ENCODE measurements at places on chromosomes 16 and 17.

- no peak for DNase-seq
These were observed 434.1 kb downstream of the CDH11 start for GRCh38 chr16:64687786-64688185.

GRCh38 chr16:57764341-57765159 is 29.0 kb downstream of the KATNB1 start:
- DNase-seq, result no peak

DNA sequence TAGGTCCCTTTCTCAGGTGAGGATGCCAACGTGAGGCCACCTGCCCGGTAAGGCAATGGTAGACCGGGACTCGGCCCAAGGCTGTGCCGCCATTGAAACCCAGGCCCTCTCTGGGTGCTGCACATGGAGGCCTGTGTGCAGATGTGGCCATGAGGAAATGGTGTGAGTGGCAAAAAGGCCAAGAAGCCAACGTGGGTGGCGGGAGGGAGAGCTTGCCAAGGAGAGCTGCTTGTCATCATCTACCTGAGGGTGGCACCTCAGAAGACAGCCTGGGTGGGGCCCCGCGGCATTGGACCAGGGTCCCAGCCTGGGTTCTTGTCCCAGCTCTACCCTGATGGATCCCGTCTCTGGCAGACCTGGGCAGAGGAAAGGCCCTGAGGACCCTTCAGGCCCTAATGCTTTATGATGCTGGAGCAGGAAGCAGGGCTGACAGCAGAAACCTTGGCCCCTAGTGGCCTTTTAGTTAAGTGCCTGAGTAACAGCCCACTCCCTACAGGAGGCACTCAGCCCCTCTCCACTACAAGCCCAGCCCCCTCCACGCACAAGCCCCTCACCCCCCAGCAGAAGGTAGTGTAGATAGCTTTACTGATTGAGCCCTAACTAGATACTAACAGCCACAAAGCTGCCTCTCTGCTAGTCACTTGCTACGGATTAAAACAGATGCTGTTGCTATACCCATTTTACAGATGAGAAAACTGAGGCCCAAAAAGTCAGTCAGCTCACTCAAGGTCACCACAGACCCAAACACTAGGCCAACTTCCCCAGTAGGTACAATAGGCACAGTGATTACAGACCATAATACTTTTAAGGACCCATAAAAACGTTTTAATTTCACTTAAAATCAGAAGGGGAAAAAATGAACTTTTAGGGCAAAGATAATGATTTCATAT is 26.2 kb upstream of the KIFC3 start:
- no peak for DNase-seq

DNA sequence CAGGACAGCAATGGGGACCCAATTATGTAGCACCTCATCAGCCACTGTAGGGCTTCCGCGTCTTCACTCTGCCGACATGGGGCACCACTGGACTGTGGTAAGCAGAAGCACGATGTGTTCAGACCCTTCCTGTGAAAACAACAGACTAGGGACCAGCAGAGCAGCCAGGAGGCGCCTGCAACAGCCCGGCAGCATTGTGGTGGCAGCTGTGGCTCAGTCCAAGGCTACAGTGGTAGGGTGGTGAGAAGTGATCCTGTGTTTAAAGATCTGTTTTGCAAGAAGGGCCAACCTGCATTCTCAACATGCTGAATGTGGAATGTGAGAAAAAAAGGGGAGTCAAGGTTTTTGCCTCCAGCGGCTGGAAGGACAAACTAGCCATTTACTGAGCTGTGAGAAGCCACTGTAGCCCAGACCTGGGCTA is 80.8 kb downstream of the GAS7 start:
- no peak for DNase-seq

- peak; percentile 20 for DNase-seq
These were observed 2.1 kb downstream of the FAM171A2 start for GRCh38 chr17:44361292-44362260.

DNA sequence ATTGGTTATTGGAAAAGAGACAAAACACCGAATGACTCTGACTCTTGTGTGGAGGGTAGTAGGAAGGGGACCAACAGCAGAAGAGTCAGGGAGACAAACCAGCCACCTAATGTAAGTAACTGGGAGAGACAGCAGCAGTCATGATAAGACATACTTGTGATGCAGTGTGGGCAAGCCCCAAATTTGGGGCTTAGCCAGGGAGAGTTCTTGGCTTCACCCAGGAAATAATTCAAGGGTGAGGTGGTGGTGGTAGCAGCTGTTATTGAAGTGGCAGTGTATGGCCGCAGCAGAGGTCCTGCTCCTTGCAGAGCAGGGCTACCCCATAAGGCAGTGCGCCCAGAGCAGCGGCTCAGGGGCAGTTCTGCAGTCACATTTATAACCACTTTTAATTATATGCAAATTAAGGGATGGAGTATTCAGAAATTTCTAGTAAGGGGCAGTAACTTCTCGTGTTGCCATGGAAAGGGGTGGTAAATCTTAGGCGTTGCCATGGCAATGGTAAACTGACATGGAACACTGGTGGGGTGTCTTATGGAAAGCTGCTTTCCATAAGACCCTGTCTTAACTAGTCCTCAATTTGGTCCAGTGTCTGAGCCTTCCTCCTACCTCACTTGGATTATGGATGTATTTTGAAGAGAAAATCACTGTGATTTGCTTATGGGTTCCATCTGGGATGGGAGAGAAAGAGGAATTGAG is 317.1 kb downstream of the PHKB start:
- DNase-seq, result no peak

DNA sequence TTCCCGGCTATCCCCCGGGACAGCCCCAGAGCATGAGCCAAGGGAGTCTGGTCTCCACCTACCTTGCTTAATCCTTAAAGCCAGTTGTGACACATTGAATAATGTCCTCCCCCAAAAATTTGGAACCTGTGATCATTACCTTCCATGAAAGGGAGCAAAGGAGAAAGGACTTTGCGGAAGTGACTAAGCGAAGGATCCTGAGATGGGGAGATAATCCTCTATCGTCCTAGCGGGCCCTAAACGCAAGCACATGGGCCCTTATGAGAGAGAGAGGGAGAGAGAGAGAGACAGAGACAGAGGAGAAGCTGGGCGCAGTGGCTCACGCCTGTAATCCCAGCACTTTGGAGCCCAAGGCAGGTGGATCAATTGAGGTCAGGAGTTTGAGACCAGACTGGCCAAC is 9.5 kb downstream of the SPPL2C start:
- no peak for DNase-seq

DNA sequence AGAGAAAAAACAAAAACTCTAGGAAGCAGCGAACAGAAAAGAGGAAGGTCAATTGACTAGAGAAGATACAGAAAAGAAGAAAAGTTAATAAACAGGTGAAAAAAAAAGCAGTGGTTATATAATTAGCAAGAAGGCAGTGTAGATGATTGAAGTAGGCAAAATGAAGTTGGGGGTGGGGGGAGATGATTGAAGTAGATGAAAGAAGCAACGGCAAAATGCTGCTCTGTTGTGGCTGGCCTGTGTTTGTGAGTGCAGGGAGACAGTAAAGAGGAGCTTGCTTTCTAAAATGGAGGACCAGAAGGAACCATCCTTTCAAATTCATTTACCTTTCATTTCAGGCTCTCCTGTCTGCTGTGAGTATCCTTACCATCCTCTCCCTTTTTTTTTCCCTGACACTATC is 3.6 kb downstream of the EVI2B start:
- DNase-seq, result no peak

DNA sequence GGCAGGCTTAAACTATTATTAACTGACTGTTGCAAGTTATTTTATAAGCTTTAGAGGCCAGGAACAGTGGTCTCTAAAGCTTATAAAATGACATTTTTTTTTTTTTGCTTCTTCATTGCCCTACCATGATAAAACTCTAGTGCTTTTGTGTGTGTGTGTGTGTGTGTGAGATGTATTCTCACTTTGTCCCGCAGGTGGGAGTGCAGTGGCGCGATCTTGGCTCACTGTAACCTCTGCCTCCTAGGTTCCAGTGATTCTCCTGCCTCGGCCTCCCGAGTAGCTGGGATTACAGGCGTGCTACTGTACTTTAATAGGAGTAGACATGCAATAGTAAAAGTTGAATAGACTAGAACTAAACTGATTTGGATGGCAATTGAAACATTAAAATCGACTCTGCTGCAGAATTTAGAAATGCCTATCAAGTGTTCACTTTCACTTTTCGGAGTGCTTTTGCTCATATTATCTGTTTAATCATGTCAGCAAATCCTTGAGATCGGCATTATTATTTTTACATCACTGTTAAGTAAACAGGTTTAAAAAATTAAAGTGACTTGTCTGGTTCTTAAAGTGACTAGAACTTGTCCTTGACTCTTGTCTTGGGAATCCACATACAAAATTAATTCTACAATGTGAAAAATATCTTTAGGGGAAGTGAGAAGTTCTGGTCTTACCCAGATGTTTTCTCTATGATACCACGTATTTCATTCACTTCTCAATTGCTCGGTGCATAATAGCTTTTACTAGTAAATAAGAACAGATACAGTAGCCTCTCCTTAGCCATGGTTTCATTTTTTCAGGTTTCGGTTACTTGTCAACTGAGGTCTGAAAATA is 8.4 kb upstream of the PCTP start:
- DNase-seq, result no peak

DNA sequence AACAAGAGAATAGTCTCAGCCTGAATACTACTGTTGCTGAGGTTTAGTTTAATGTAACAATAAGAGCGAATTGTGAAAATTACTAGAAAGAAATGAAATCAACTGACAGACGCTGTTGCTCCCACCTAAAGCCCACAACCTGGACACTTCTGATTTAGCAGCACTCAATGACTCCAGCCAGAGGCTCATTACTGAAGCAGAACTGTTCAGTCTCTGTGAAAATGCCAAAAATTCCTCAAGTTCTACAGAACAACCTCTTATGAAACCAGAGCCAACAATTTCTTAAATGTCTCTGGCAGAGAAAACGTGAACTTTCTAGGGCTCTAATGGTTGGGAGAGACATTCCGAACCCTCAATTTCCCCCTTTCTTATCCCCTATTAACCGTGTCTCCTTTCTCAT is 9.9 kb downstream of the PSME3IP1 start:
- DNase-seq, result no peak

DNA sequence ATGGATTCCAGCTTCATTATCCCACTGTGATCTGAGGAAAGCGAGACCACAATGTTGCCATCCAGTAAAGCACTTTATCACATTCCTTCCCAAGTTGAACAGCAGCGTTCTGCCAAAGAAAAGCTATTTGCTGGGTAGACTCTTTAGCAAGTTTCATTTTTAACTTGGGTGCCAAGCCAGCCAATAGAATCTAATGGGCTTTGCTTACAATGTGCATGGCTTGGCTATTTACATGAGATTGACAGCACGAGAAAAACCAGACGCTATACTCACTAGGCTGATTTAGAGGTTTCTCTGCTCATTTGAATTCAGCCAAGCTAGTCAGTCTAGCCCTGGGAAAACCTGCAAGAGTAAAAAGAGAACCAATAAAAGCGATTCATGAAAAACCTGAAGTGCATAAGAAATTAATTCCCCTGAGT is 108.9 kb downstream of the CDH13 start:
- no peak for DNase-seq

- DNase-seq, result no peak
These were observed 323.0 kb downstream of the CBLN1 start for GRCh38 chr16:48958681-48959080.

GRCh38 chr17:4104506-4104905 is 38.3 kb downstream of the ZZEF1 start:
- no peak for DNase-seq

DNA sequence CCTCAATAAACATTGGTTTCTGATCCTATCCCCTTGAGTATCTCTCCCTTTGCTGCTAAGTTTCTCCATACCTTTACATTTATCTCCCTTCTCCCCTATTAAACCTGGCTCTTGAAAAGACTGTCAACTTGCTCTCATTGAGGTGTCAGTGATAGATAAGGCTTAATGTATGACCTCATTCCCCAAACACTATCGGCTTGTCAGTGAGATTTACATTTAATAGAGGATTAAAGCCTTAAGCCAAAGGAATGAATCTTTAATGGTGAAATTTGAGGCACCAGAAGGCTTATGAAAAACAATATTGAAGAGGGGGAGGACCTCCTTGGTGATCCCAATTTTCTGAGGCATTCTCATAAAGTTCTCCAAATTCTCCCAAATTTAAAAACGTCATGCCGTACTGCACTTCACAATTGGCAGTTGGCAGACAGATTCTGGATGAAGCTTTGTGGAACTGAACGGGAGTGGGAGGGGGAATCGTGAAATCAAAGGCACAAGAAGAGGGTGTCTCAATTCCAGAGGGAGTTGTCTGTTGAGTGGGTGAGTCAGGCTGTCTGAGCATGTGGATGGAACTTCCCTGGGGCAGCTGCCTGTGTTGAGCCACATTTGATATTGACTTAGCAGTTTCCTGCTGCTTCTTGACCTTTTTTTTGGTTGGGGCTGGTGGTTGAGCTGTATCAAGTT is 478.8 kb downstream of the NPIPA7 start:
- peak; percentile 20 for DNase-seq

- no peak for DNase-seq
These were observed 436.1 kb upstream of the GOT2 start for GRCh38 chr16:59170099-59170712.

DNA sequence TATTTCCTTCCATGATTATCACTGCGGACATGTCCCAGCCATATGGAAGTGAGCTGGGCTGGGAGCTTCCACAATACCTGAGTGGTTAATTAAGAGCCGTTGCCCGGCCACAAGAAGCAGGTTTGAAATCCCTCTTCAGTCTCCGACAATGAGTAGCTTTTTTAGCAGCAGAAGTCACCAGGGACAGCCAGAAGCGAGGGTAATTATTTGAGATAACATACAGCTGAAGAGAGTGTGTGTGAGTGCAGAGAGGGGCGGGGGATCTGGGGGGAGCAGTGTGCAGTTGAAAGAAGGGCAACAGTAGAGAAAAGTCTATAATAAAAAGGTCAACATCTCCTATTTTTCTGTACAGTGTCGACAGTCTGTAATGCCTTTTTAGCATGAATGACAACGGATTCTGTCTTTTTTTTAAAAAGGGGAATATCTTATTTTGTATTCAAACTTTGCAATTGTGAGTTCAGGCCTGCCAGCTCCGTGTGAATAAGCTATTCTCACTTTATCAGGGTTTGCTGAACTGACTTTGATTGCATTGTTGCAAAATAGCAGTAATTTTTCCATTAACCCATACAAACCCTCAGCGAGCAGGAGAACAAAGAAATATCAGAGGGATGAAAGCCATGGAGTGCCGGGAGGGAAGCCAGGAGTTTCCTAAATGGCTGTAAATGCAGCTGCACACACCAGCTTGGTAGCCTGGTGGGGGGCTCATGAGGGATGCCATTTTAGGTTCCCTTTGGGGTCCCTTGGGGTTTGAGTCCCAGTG is 220.3 kb upstream of the IRX3 start:
- DNase-seq, result peak; percentile 98

- no peak for DNase-seq
These were observed 85.4 kb upstream of the CLEC18A start for GRCh38 chr16:69865701-69866100.
